PC-9 (cell line): ENCODE measurements at places on chromosomes 5 and 9.

- no peak for DNase-seq
Measured at GRCh38 chr5:31987985-31988710, 186.0 kb downstream of the GOLPH3 start.

GRCh38 chr5:141512911-141513626, 24.2 kb downstream of the PCDHGC5 start:
- DNase-seq = no peak

- no peak for DNase-seq
Measured at GRCh38 chr5:175849153-175849552, 22.2 kb upstream of the CPLX2 start.

DNA sequence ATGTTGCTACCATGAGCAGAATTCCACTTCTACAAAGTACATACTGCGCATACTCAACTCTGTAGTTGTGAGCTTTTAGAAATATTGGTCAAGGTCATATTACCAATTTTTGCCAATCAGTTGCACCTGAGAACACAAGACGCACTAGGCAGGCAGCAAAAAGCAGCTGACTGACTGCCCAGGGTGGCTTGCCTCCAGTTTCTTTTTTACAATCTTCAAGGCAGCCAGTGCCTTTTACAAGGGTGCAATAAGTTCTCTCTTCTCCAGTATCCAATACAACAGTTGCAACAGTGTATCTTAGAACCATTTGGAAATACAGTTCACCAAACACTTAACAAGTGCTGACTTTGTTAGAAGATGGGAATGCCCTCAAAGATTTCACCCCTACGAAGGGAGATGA, 16.1 kb upstream of the FOXB2 start:
- DNase-seq = no peak
